ENCODE measurements at places on chromosomes 7 and 10.
A peak's percentile ranks its signal among the peaks of the same experiment; 100 is the strongest.

DNA sequence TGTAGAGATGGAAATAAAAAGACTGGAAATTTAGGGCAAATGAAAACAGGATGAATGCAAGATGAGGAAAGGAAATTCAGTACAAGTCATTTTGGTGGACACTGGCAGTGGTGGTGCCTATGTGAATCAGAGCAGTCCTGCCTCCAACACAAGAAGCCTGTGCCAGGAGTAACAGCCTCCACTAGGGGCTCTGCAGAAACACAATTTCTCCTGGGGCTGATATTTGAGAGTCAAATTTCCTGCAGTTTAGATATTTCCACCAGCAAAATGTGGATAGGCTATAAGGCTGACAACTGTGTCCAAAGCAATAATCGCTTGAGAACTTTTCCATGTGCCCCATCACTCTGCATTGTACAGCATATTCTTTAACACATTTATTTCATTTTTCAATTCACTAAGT lies 4.7 kb upstream of the PLXDC2 start:
- peak; percentile 48 for DNase-seq

DNA sequence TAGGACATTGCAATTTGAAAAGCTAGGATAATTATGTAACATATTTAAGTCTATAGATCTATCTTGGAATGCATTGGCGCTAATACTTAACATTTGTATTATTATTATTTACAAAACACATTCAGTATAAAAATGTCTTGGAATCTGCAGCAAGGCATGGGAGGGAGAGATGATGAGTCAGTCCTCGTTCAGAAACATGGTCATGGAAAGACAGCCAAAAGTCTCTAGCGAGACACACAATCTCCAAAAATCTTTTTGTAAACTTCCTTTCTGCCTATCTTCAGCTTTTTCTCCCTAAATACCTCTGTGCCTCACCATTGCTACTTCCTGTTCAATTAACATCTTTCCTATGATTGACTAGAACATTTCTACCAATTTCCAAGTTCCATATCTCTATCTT lies 188.4 kb upstream of the CACNA2D1 start:
- DNase-seq, result no peak

- no peak for DNase-seq
Observed at GRCh38 chr10:83517456-83517855, 621.9 kb upstream of the GHITM start.

DNA sequence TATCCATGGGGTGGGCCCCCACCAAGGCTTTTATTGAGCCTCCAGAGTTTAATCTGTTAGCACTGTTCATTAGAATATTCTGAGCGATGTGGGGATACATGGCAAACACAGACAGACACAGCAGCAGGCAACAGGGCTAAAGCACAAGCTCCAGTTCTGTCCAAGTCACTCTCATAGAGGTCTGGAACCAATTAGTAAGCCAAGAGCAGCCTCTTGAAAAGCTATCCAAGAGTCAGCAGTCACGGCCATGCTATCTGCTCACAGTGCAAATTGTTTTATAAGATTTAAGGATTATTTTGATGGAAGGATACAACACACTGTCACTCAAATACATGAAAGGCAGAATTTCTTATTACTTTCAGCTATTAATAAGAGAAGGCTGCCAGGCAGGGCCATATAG lies 86.4 kb upstream of the DGKB start:
- DNase-seq, result no peak

DNA sequence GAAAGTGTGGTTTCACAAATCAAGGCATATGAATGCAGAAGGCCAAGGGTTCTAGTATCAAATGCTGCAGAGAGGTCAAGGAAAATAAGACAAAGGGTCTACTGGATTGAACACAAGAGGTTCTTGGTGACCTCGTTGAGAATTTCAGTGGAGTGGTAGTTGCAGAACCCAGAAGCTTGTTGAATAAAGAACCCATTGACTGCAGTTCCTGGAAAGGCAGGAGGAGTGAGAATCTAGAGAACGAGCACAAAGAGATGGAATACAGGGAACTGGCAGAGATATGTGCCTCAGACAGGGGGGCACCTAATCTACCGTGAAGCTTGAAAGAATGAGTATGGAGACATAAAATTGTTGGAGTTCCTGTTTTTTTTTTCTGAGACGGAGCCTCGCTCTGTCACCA lies 3.5 kb upstream of the SEPTIN7 start:
- DNase-seq, result no peak

- DNase-seq, result no peak
Observed at GRCh38 chr10:32234471-32234870, 112.5 kb downstream of the EPC1 start.

- DNase-seq, result peak; percentile 59
Observed at GRCh38 chr10:129949891-129950291, 14.2 kb downstream of the EBF3 start.

- no peak for DNase-seq
Observed at GRCh38 chr10:125639846-125640245, 43.1 kb downstream of the TEX36 start.

DNA sequence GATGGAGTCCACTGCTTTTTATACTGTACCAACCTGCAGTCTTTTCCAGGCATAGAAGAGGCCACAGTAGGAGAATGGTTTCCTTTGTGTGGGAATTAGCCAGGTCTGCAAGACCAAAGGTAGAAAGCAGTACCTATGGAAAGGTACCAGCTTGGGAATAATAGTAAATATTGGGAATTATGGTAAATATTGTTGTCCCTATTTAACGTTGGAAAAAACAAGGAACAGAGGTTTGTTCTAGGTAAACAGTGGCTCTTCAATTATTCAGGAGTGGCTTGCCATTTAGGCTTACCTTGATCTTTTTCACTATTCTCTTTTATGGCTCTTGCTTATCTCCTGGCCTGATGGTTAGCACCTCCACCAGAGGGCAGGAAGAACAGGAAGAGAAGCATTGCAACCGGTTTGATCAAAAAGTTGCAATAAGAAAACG lies 43.9 kb upstream of the GSAP start:
- no peak for DNase-seq

- no peak for DNase-seq
Observed at GRCh38 chr7:156638443-156639077, 2.0 kb upstream of the RNF32 start.

DNA sequence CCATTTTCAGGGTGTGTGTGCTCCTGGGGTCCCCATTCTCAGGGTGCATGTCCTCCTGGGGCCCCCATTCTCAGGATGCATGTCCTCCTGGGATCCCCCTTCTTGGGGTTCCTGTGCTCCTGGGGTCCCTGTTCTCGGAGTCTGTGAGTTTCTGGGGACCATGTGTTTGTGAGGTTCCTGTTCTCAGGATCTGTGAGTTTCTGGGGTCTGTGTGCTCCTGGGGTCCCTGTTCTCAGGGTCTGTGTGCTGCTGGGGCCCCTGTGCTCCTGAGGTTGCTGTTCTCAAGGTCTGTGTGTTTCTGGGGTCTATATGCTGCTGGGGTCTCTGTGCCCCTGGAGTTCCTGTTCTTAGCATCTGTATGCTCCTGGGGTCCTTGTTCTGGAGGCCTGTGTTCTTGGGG lies 425.5 kb downstream of the GLRX3 start:
- no peak for DNase-seq

GRCh38 chr10:1644191-1644711 lies 93.1 kb downstream of the ADARB2 start:
- no peak for DNase-seq

GRCh38 chr10:1661859-1662437 lies 75.4 kb downstream of the ADARB2 start:
- DNase-seq, result no peak

- DNase-seq, result no peak
Observed at GRCh38 chr7:149731207-149731955, 42.0 kb downstream of the ZNF467 start.

DNA sequence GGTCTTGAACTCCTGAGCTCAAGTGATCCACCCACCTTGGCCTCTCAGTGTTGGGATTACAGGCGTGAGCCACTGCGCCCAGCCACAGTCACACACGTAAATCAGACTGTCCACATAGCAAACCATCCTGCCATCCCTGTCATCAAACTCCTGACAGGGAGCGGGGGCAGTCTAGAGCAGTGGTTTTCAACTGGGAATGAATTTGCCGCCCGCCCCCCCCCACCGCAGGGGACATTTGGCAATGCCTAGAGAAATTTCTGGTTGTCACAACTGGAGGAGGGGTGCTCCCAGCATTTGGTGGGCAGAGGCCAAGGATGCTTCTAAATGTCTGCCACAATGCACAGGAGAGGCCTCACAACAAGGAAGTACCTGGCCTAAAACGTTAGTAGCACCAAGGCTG lies 24.1 kb downstream of the CAMK2G start:
- no peak for DNase-seq

DNA sequence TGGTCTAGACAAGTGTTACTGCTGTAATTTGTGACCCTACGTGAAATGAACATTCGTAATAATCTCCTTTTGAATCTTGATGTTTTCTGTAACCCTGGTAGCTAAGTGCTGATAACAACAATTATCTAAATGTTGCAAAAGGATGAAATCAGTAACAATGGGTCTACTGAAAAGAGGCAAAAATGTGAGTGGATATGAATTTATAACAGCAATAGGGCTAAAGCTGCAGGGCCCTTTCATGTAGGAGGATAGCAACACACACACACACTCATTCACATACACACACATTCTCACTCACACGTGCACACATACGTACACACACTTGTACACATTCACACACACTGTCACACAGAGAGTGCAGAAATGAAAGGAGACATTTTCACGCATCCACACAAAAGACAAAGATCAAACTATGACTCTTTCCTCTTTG lies 200.8 kb upstream of the NEBL start:
- no peak for DNase-seq

DNA sequence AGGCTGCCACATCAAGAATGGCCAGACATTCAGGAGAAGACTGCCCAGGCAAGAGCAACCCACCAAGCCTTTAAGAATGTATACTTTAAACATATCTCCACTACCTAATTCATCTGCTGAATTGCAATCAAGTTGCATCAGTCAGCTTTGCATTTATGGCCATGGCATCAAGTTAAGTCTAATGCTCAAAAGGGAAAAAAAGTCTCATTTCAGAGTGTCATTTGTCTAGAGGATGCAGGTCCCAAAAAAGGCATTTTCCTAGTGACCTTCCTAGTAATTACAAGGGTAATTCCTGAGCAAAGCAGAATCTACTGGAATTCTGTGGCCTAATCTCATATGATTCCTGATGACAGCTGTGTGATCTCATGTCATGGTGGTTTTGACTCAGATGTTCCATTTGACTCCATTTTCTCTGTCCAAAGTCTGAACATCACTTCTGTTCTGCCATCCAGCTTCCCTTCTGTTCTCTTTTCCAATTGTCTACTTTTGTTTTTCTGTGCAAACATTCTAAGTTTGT lies 7.3 kb upstream of the CABCOCO1 start:
- no peak for DNase-seq

DNA sequence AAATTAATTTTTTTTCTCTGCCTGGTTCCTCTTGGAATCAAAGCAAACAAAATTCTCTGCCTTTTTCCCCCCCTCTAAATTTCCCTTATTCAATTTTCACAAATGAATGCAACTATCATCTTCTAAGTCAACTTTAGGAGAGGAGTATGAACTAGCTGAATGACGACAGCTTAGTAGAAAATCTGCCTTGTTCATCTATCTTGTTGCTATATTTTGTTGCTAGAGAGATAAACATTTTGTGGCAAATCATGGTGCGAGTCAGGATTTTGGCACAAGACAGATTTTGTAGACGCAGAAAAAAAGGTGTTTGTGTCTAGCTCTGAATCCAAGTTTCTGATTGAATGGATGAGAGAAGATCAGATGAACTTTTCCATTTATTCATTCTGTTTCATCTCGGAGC lies 81.0 kb upstream of the FZD8 start:
- DNase-seq, result no peak

DNA sequence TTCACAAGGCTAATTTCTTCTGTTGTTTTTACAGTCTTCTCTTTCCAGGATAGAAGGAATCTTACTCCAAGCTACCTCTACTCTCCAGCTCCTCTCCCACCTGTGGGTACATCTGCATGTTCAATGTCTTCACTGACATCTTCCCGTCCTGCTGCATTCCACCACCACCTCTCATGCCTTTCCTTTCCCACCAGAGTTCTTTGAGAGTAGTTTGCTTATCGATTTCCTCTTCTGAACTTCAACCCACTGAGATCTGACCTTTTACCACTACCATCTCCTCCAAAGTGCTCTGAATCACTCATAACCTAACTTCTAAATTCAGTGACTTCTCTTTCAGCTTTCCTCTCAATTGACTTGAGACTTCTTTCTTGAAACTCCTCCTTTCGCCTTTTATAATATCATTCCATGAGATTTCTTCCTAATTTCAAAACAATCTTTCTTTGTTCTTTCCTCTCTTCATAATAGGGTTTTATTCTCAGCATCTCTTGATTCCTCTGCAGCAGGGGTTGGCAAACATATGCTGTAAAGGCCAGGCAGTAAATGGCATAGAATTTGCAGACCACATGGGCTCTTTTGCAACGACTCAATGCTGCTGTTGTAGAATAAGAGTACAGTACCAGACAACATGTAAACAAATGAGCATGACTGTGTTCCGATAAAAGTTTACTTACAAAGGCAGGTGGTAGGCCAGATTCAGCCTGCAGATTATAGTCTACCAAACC lies 22.1 kb downstream of the ACSL5 start:
- no peak for DNase-seq

GRCh38 chr7:108972004-108972403 lies 402.3 kb downstream of the DNAJB9 start:
- DNase-seq, result no peak

GRCh38 chr7:69374044-69374425 lies 224.2 kb upstream of the AUTS2 start:
- DNase-seq, result no peak

- DNase-seq, result no peak
Observed at GRCh38 chr10:65864036-65864435, 1061.8 kb upstream of the LRRTM3 start.

- DNase-seq, result no peak
Observed at GRCh38 chr7:23918856-23919255, 208.8 kb downstream of the STK31 start.

GRCh38 chr7:55133630-55134358 lies 115.0 kb downstream of the EGFR start:
- DNase-seq, result no peak

GRCh38 chr10:94785211-94785610 lies 22.7 kb downstream of the CYP2C19 start:
- DNase-seq, result no peak

DNA sequence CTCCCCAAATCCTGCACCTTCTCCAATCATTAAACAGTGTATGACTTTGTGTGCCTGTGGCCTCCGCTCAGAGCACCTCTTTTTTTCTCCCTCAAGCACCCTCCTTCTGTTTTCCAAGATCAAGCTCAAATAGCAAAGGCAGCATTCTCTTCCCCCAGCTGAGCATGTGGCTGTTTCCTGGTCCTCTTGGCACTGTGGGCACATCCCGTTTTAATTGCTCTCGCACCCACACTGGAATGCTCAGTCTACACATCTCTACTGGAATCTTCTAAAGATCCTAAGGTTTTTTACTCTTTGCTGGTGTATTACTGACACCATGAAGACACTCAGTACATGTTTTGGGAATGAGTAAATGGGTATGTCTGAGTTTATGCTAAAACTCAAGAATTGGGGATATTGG lies 107.4 kb downstream of the WDFY4 start:
- DNase-seq, result no peak

GRCh38 chr7:103394566-103394965 lies 47.1 kb downstream of the PSMC2 start:
- DNase-seq, result no peak
